ENCODE measurements at places on chromosomes 4 and X.

DNA sequence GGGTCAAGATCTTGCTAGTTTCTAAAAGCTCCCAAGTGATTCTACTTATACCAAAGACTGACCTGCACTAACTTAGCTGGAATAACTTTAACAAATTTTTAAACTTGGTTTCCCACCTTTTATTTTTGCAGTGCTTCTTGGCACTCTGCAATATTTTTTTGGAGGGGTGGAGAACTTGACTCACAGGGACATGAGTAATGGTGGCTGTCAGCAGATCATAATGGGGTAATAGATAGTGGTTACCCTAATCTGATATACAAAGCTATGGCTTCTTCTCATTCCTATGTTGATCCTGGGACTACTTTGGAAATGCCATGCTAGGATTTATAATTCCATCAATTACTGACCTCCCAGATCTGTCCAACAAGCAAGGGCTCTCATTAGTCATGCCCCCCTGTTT lies 295.7 kb downstream of the GPAT3 start:
- no peak for DNase-seq

- no peak for DNase-seq
These were observed 85.1 kb downstream of the PDK3 start for GRCh38 chrX:24550166-24550565.

DNA sequence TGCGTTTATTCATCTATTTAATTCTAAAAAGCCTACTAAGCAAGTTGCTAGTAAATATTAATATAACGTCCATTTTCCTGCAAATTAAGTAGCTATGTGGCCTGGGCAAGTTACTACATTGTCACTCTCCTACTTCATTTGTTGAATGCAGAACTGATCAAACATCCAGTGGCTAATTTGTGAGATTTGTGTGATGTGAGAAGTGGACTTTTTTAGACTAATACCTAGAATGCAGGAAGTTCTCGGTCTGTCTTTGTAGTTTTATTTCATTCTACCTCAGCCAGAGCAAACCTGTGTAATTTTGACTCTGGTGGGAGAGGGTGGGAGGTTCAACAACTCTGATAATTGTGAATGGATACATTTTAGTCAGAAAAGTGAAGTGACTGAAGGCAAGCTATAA lies 840 bp downstream of the GUF1 start:
- DNase-seq: no peak

DNA sequence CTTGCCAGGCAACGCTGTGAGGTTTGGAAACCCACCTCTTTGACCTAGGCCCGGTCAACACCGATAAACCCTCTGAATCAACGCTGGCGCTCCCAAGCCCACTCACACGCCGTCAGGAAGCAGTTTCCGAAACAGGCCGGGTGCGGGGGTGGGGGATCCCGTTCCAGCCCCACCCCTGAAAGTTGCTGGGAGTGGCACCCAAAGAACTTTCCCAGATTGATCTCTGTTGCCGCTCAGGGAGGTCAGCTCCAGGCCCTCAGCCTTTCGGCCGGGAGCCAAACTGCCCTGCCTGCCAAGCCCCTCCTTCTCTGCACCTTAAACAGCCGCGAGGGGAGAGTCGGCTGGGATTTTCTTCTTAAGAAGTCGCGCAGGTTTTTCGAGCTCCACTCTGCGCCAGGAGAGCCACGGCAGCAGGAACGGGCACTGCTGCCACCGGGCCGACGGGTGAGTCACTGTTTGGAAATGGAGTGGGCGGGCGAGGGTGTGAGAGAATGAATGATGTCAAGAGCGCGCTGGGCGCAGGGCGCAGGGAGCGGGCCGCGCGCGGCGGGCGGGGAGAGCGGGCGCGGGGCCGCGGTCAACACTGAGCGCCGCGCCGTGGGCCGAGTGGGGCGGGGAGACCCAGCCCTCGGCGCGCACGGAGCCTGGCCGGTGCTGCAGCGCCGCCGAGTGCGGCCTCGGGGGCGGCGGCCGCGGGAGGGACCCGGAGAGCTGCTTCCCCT lies at the start of gene SGMS2:
TSS of gene SGMS2 (plus strand) at position 583 of the 722 bp plus-strand sequence. CDS start 70,622 bp downstream, outside the sequence.
- no peak for DNase-seq

DNA sequence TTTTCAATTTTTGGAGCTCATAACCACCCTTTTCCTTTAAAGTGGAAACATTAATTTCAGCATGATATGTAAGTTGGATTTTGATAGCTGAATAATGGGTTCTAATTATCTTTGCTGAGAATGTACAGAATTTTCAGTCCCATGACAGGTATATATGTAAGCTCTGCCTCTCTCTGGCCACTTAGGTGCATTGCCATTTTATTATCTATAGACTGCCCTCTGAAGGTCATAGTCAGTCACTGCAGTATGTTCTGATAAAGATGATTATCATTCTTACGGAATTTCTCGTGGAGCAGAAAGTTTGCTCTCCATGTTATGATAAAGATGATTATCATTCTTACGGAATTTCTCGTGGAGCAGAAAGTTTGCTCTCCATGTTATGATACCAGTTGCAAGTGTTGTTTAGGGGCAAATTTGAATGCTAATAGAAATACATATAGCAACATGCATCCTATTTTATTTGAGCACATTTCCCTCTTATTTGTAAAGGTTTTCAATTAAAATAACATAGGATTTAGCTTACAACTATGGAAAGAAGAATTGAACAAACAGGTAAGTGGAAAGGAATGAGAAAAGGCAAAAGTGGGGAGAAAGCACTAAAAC lies 10.4 kb downstream of the AFP start:
- no peak for DNase-seq

Data from stimulated activated CD8-positive, alpha-beta memory T cell treated with anti-CD3 and anti-CD28 coated beads, Interleukin-2, amount 100 ng/mL, for 1 hour (primary cell).